CD4-positive, alpha-beta T cell treated with Interleukin-15 for 1 hour (primary cell): ENCODE measurements at places on chromosomes 2 and 18.

- DNase-seq = no peak
Measured at GRCh38 chr18:56910967-56911366, 235.9 kb upstream of the BOD1L2 start.

- DNase-seq = peak; percentile 51
Measured at GRCh38 chr2:62456721-62457539, 49.1 kb downstream of the TMEM17 start.

DNA sequence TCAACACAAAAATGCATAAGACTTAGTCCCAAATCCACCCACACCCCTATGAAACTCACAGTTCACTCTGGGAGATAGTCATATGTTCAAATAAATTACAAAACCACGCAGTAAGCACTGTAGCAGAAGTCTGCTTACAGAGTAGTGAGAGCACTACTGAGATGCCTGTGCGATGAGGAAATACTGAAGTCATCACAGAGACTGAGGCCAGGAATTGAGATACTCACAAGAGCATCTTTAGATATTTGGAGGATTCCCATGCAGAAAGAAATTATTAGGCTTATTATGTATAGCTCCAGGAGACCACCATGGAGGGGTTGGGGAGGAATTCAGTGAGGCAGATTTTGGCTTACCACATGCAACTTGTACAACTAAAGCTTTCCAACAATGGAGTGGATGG is 82.3 kb downstream of the ANTXR1 start:
- no peak for DNase-seq

- DNase-seq = no peak
Measured at GRCh38 chr2:224576088-224576715, 9.0 kb downstream of the CUL3 start.

DNA sequence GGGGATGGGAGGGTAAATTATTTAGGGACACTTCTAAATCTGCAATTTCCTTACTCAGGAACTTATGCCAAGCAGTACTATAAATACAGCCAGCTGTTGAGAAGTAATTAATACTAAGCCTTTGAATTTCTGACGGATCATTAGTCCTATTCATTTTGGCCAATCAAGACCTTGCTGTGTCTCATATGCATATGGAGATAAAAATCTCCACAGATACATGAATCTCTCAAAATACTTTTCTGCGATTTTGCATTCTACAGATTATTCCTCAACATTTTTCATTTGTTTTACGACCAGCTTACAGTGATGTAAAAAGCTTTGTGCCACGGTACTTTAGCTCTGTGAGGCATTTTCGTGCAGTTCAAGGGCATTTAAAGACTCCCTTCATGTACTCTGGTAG is 16.7 kb downstream of the LANCL1 start:
- no peak for DNase-seq

- no peak for DNase-seq
Measured at GRCh38 chr2:217975626-217976025, 27.2 kb downstream of the TNS1 start.

DNA sequence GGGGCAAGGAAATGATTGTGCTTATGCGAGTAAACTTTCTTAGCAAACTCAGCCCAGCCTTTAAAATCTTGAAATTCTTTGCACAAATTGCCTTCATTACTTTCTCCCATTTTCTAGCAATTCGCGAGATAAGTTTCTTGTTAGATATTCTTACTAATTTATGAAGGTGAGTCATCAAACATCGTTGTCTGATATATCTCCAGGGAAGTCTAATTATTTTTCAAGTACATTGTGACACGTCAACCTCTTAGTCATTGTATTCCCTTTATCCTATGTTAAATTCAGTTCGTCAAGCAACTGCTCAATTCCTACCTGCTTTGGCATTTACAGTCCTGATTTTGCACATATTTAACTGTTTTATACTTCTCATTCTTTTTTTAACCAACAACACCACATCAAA is 854.5 kb upstream of the CRIM1 start:
- DNase-seq = no peak

DNA sequence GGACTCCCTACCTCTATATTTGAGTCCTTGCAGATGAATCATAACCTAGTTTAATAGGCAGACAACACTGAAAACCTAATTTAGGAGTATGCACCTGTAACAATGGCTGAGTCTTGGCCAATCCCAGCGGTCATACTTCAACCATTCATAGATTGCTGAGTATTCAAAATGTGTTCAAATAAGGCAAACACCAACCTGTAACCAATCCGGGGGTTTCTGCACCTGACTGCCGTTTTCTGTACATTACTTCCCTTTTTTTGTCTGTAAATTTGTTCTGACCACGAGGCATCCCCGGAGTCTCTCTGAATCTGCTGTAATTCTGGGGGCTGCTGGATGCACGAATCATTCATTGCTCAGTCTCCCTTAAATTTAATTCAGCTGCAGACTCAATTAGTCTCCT is 338.6 kb downstream of the STK39 start:
- no peak for DNase-seq

GRCh38 chr2:149849136-149849535 is 261.6 kb upstream of the MMADHC start:
- no peak for DNase-seq

GRCh38 chr2:98459496-98460175 is 15.0 kb downstream of the INPP4A start:
- no peak for DNase-seq

DNA sequence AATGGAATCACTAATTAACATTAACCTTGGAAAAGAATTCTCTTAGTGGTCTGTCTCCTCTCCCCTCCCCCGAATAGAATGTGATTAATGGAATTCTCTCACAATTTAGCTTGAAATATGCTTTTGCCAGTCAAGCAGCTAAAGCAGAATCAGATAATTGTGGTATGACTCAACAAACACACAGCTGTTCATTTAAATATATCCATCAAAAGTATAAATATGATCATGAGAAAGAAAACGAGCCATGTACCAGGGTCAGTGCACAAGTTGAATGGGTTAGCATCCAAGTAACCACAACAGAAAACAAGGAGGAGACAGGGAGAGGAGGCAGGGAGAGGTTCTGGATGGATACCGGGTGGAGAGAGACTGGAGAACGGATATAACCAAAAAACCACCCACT is 66.9 kb downstream of the ACVR1 start:
- no peak for DNase-seq

DNA sequence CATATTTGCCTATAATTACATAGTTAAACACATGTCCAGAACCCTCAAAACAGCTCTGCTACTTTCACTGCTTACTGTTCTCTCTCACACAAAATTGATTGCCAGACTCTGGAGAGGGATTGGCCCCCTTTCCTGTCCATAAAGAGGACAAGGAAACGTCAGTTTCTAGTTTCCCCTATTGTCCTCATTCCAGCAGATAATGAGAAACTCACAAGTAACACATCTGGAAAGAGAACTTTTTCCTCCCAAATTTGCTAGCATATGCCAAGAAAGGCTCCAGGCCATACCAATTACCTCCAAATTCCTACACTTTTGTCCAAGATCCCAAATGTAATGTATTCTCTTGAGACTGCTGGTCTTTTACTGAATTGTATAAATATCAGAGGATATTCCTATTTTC is 200.5 kb downstream of the EXOC6B start:
- DNase-seq = no peak

GRCh38 chr2:25297738-25298137 is 44.0 kb downstream of the DNMT3A start:
- no peak for DNase-seq

GRCh38 chr18:79260023-79260422 is 135.7 kb upstream of the NFATC1 start:
- no peak for DNase-seq

GRCh38 chr2:64943387-64944150 is 45.6 kb upstream of the SLC1A4 start:
- no peak for DNase-seq

DNA sequence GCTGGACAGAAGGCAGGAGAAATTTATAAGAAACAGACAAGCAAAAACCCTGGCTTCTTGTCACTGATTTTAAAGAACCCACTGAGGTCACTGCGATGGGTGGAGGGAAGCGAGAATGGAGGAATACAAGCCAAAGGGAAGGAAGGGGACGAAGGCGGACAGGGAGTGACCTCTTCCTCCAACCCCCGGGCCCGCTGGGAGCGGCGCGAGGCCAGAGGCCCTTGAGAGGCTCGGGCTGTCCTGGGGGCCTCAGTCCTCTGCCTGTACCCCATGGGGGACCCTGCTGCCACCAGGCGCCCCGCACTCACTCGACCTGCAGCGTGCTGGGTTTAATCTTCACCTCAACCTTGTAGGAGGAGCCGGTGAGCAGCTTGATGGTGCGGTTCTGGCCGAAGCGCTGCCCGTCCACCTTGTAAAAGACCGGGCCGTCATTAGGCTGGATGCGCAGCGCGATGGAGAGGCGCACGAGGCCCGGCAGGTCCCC is 793 bp downstream of the CNRIP1 start:
- DNase-seq = no peak

DNA sequence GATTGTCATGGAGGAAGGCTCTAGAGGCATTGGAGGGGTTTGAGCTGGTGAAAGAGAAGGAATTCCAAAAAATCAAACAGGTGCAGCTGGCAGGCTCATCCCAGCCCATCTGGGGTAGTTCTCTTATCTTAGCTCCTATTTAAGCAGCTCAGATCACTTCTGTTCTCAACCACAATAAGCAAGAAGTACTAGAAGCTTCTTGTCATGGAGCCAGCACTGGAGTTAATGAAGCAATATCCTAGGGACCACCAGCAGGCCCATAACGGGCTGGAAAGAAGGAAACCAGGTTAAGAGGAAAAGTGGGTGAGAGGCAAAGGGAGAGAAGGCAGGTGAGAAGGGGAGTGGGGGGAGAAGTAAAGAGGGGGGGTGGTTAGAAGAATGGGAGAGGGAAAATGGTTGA is 100.7 kb upstream of the ZFP36L2 start:
- DNase-seq = no peak

DNA sequence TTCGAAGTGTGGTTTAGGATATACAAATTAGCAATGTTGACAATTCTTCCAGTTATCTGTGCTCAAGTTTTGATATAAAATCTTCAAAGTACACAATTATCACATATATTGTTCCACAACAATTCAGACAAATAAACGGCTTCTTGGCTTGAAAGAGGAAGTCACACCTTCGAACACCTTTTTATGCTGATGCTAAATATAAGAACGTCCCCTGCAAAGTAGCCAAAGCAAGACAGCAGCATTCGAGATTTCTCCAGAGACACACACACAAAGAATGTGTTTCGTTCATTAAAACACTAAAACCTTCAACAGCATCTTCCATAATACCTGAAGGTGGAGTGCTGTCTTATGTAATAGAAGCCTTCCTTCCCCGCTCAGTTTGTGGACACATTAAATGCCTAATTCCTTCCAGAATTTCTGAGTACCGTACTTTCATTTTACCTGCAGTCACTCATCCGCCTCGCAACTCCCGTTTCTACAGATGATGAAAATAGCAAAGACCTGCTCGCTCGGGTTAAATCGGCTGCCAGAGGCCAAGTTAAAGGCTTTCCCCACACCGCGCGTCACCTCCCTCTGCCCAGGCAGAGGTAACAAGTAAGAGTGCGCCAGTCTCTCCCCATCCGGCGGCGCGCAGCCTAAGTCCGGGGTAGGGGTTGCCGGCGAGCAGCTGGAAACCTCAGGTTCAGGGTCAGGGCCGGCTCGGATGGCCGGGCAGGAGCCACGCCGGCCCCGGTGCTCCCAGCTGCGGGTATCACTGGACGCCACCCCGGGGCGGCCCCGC is 847 bp downstream of the SERPINE2 start:
- peak; percentile 26 for DNase-seq

- no peak for DNase-seq
Measured at GRCh38 chr2:47867205-47867604, 39.1 kb downstream of the FBXO11 start.

DNA sequence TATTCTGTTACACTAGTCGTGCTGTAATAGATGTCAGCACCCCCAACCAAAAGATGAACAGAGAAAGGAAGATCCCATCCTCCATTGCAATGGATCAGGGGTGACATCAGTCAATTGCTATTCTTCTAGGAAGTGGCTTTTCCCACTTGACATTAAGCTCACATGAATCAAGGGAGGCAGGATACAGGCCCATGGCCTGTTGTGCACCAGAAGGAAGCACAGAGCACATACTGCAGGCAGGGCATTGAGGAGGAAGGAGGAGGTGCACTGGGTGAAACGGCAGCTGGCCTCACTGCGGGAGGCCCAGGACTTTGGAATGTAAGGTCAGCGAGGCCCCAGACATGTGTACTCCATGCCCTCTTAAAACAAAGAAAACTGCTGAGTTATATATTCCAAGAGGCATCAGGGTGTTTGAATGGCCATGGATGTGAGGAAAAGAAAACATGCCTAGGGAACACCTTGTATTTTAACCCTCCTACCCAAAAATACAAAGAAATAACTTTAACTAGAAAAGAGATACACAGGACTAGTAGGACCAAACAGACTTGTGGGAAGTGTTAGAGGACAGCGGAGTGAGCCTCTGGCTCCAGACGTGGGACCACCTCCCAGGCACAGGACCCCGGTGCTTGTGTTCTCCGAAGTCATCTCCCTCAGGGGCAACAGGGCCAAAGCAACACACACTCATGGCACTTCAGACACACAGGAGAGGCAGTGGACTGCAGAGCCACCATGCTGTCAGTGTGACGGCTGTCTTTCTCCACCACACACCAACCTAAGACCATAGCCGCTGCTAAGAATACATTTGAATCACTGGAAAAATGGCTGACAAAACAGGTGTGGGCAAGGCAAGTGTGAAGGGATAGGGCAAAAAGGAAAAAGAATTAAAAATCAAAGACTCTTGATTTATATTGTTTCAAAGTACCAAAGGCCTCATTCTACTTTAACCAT is 51.4 kb upstream of the RIOK3 start:
- no peak for DNase-seq

DNA sequence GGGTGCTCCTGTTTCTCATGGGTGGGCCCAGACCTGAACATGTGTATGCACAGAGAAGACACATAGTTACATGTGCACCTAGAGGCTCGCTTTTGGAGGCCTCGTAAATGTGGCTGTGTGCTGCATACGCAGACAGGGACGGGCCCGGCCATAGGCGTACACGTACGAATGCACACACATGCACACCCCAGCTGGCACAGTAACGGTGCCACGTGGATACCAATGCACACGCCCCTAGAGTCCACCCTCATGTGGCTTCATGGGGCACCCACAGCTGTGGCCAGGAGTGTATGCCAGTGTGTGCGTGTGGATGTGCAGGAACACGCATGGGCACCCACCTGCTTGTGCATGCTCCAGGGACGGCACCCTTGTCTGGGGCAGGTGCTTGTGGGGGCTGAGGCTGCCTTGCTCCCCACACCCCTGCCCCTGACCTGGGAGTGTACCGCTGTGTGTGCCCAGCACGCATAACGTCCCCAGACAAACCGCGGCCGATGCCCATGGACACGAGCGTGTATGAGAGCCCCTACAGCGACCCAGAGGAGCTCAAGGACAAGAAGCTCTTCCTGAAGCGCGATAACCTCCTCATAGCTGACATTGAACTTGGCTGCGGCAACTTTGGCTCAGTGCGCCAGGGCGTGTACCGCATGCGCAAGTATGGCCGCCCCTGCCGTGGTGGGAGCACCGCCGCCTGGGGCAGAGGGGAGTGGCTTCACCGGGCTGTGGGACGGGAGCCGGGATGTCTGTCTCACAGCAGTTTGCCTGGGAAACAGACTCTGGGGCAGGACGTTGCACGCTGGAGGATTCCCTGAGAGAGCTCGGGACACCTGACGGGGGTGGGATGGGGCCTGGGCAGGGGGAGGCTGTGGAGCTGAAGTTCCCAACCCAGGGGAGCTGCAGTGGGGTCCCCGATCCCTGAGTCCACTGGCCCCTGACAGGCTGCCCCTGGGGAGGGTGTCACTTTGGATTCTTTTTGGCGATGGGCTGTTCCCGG is 21.0 kb downstream of the ZAP70 start:
- peak; percentile 12 for DNase-seq

GRCh38 chr2:584863-585823 is 92.1 kb downstream of the TMEM18 start:
- DNase-seq = no peak
